ENCODE measurements at places on chromosomes 5 and 9. TPM values are rescaled to one million over a fixed set of nuclear protein-coding genes. Genes with fewer than 3 reads are reported as not detected.

The ANKRD20A1 gene
- not detected for total RNA-seq

The SPATA31E1 gene
- under 0.01 TPM for total RNA-seq

The PAPPA gene
- total RNA-seq = 7.3 TPM

The FLT4 gene
- total RNA-seq = not detected

The IFNB1 gene
- not detected for total RNA-seq

The MCTP1 gene
- total RNA-seq = 7.2 TPM

All from myometrial cell (primary cell).